Central memory CD4-positive, alpha-beta T cell (primary cell): ENCODE measurements at places on chromosomes 11 and 22.

DNA sequence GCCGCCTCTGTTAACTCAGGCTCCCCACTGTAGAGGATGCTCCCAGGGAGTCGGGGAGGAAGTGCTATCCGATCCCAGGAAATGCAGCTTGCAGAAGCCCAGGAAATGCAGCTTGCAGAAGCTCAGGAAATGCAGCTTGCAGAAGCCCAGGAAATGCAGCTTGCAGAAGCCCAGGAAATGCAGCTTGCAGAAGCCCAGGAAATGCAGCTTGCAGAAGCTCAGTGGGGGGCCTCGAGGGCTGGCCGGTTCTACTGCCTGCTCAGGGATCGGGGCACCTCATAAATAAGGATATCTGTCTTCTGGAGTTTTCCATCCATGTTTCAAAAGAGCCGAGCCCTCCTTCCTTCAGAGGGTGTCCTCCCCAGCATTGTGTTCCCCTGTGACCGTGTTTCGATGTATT, 25.1 kb upstream of the SMIM38 start:
- no peak for DNase-seq

- DNase-seq: no peak
Observed at GRCh38 chr22:22674467-22674866, 30.1 kb downstream of the GGTLC2 start.

DNA sequence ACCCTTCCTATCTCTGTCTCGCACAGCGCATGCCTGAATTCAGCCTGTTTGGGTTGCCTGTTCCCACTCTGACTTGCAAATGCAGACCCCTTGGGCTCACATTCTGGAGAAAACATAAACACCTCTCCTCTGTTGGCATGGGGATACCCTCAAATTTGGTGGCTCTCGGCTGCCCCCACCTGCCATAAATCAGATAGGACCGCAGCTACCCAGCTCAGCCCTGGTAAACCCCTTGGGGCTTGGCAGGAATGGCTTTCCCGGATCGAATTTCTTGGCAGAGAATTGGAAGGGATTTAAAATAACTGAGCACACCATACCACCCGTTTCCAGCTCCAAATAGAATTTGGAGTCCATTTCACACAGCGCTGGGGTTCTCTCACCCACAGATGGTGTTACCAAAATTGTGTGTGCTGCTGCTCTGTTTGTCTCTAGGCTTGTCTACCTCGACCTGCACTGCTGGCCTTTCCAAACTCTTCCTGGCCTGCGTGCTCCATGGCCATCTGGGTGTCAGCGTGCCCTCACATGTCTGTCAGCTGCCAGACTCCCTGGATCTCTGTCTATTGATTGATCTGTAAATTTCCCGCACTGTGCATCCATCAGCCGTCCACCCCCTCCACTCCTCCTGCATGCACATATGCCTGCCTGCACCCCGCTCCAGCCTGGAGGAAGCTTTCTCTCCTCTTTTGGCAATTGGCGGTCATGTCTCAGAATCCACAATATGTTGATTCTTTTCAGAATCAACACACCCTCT, 134.0 kb downstream of the NTM start:
- DNase-seq: no peak

- DNase-seq: no peak
Observed at GRCh38 chr11:124886978-124887666, 10.5 kb downstream of the ROBO4 start.
